Stimulated activated CD4-positive, alpha-beta T cell treated with anti-CD3 and anti-CD28 coated beads, Interleukin-4, amount 100 ng/mL, for 24 hours (primary cell): ENCODE measurements at places on chromosomes 11 and 22.
A peak's percentile ranks its signal among the peaks of the same experiment; 100 is the strongest.

GRCh38 chr11:22343371-22344032, 5.3 kb downstream of the SLC17A6 start:
- DNase-seq, result no peak

GRCh38 chr11:9825895-9826294, 162.0 kb downstream of the SWAP70 start:
- DNase-seq, result no peak

DNA sequence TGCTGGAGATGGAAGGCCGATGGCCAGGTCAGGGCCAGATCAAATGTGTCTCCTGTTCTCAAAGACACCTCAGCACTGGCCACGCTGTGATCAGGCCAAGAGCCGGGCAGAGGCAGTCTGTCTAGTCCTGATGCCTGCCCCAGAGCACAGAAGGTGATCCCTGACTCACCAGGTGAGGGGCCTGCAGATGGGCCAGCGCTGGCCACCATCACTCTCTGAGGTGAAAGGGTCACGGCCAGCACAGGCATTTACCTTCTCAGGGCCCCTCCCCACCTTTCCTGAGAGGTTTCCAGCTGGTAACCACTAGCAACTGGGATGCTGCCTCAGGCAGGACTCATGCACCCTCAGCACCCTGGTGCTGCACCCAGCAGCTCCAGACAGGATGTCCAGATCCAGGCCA, 2.9 kb downstream of the SBF1 start:
- no peak for DNase-seq

DNA sequence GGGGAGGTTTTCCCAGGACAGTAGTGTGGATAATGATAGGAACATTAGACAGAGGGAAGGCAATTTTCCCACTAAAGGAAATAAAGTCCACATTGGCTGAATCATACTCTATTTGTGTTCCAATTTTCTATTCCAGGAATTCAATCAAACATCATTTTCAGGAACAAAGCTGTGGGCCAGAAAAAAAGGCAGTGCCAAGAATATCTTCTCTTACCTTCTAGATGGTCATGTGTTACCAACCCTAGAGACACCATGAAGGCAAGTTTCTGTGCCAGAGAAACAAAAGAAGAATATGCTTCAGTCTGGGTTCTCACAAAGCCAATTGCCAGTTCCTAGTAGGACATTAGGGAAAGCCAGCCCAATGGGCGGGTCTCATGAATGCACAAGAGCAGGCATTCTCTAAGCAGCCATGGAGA, 27.5 kb downstream of the LARGE2 start:
- no peak for DNase-seq

GRCh38 chr11:46338988-46339666, 8.1 kb upstream of the DGKZ start:
- DNase-seq, result no peak

DNA sequence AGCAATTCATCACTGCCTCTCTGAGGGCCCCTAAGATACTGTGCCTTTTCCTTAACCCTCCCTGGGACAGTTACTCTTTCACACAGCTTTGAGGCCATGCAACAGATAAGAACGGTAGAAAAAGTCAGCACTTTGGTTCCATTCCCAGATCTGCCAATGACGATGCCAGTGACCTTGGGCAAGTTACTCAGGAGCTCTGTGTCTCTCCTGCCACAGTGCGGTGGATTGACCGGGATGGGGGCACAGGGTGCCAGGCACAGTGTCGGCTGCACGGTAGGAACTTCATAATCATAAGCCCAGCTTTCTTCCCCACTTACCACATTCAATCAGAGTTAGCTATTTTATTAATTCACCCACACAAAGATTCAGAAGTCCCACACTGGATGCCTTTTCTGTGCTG, 1041.8 kb downstream of the TBC1D22A start:
- DNase-seq, result no peak

- DNase-seq, result no peak
These were observed 13.0 kb upstream of the CXCR5 start for GRCh38 chr11:118870396-118871343.

GRCh38 chr11:73980001-73980961, 2.4 kb downstream of the UCP2 start:
- DNase-seq, result peak; percentile 69

- DNase-seq, result no peak
These were observed 967.0 kb upstream of the FAT3 start for GRCh38 chr11:91257667-91258066.

- DNase-seq, result no peak
These were observed 1.3 kb downstream of the MRPL23 start for GRCh38 chr11:1948389-1948788.

DNA sequence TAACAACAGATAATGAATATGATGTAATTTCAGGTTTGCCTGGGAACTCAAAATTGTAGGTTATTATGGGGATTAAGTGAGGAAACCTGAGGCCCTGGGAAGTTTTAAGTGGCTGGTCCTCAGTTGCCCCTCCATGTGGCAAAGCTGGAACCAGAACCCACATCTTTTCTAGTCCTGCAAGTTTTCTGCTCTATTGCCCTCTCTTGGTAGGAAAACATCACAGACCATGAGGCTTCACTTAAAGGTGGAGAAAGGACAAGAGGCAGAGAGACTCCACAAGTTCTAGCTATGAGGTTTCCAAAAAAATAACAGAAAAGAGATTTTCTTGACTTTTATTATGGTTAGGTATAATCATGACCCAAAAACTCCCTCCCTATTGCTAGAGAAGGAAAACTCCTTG, 115.5 kb upstream of the DDI1 start:
- no peak for DNase-seq

- DNase-seq, result no peak
These were observed 12.4 kb downstream of the DRD2 start for GRCh38 chr11:113462830-113463229.

- DNase-seq, result peak; percentile 55
These were observed 12.1 kb downstream of the PLAAT5 start for GRCh38 chr11:63478896-63479295.

- DNase-seq, result no peak
These were observed 1.6 kb upstream of the BRSK2 start for GRCh38 chr11:1387961-1388762.

DNA sequence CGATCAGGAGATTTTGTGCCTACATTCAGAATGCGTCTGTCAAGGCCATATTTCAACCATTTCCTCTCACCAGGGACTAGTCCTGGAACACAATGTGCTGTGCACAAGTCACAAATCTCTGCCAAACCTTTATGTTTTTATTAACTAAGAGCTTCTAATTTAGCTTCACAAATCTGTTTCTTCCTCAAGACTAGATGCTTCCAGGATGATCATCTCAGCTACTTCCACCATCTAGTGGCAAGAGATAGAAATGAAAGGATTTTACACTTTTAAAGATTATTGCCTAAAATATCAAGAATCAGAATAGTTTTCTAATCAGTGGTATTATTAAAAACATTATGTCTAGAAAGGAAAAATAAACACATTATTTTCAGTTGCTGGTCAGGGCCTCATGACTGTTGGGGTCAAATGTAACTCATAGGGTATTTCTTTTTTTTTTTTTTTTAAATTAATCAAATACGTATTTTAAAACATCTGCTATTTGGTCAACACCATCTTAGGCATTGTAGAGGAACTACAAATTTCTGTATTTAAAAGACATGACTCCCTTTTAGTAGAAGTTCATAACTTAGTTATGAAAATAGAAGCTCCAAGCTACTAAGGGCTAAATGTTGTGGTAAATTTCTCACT, 1102.6 kb downstream of the DLG2 start:
- no peak for DNase-seq

GRCh38 chr11:68127714-68128681, 6.8 kb upstream of the CHKA start:
- no peak for DNase-seq

DNA sequence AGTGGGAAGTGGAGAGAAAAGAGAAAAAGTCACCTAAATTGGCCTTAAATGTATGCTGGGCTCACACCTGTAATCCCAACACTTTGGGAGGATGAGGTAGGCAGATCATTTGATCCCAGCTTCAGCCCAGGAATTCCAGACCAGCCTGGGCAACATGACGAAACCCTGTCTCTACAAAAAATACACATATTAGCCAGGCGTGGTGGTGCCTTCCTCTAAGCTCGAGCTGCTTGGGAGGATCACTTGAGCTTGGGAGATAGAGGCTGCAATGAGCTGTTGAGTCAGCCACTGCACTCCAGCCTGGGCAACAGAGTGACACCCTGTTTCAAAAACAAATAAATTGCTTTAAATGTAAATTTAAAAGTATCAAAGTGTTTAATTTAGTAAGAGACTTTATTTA, 3.9 kb downstream of the CBL start:
- DNase-seq, result no peak

GRCh38 chr11:119486016-119486415, 63.0 kb upstream of the THY1 start:
- DNase-seq, result no peak

GRCh38 chr11:79400717-79401330, 40.0 kb downstream of the TENM4 start:
- no peak for DNase-seq

- no peak for DNase-seq
These were observed 1.2 kb downstream of the DNAJC4 start for GRCh38 chr11:64231546-64231945.

DNA sequence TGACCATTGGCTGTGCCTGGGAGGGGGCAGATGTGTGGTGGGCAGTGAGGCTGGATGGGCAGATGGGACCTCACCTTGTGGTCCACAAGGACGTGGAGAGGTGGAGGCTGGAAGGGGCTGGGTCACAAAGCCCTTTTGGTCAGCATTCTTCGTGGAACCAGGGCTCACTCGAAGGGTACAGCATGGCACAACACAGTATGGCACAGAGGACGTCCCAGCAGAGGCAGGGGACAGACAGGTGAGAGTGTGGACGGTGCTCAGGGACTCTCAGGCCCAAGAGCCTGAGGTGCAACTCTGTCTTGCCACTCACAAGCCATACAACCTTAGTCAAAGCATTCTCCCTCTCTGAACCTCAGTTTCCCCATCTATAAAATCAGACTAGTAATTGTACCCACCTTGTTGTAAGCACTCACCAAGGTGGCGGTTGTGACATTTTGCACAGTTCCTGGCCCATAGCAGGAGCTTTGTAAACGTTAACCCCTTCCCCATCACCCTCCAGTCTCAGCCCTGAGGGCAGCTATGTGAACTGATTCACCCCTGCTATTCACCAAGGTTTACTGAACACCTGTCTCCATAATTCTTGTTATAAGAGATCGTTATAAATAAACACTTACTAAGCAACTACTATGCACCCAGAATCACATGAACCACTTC, 11.6 kb upstream of the TSKU start:
- DNase-seq, result no peak

DNA sequence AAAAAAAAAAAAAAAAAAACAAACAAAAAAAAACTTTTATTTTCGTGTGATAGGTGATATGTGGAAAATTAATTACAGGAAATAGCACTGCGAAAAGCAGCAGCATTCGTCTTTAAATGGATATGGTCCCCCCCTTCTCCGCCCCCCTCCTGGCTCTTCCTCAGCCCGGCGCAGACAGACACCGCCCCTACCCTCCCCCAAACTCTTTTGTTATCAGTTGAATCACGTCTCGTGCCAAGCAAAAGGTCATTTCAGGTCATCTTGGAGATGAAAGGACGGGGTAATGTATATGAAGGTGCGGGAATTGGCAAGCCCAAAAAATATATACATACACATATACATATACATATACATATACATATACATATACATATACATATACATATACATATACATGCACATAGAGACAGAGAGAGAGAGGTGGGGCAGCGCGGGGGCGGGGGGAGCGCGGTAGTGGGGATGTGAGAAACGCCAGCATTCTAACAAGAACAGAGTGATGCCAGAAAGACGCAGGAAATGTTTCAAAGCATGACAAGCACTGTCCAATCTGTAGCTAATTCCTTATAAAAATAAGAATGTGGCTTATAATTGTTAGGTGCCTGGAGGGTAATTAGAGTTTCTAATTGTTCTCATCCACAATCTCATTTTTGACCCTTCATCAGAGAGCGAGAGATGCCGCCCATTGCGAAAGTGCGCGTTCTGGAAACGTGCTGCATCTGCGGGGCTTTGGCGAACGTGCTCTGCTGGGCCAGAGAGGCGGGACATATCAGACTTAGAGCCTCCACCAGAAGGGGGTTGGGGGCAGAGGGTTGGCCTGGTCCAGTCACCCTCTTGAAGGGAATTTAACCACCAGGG, 214.5 kb upstream of the UBASH3B start:
- DNase-seq, result no peak

- no peak for DNase-seq
These were observed 54.1 kb upstream of the SLC25A1 start for GRCh38 chr22:19232623-19233022.

DNA sequence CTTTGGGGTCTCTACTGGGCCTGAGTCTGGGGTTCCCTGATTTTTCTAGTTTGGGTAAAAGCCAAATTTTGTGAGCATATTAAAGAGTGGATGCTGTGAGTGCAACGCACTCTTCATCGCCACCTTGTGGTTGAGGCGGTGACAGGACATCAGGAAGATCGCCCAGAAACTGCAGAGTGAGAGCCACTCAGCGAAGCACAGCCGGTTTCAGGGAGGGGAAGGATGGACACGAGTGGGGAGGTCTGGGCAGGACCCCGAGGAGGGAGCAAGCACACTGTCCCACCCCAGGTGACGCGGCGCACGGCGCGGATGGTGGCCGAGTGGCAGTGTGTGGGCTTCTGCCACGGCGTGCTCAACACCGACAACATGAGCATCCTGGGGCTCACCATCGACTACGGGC, 9.1 kb downstream of the SELENOO start:
- peak; percentile 76 for DNase-seq

DNA sequence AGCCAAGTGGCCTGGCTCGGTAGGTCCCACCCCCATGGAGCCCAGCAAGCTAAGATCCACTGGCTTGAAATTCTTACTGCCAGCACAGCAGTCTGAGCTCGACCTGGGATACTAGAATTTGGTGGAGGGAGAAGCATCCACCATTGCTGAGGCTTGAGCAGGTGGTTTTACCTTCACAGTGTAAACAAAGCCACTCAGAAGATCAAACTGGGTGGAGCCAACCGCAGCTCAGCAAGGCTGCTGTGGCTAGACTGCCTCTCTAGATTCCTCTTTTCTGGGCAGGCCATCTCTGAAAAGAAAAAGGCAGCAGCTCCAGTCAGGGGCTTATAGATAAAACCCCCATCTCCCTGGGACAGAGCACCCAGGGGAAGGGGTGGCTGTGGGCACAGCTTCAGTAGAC, 22.3 kb upstream of the OR5B21 start:
- DNase-seq, result no peak

GRCh38 chr11:127997594-127997993, 589.8 kb downstream of the ETS1 start:
- DNase-seq, result no peak

DNA sequence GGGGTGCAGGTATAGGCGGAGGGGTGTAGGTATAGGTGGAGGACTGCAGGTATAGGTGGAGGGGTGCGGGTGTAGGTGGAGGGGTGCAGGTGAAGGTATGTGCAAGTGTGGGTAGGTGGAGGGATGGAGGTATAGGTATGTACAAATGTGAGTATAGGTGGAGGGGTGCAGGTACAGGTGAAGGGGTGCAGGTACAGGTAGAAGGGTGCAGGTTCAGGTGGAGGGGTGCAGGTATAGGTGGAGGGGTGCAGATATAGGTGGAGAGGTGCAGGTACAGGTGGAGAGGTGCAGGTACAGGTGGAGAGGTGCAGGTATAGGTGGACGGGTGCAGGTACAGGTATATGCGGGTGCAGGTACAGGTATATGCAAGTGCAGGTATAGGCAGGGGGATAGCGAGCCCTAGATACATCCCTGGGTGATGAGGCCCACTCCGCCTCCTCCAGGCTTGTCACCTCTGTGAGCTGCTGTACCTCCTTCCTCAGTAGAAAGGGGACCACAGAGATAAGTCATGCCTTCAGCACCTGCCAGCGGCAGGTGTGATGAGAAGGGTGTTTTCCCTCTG, 17.2 kb downstream of the LINC01488 start:
- DNase-seq, result no peak

- no peak for DNase-seq
These were observed 119.4 kb downstream of the HIPK3 start for GRCh38 chr11:33376331-33377310.

GRCh38 chr22:19721330-19722177, 1.8 kb upstream of the GP1BB start:
- no peak for DNase-seq
